ENCODE measurements at places on chromosomes 3 and 15.

GRCh38 chr3:46736006-46736872 is 18.6 kb upstream of the PRSS50 start:
- DNase-seq = no peak

DNA sequence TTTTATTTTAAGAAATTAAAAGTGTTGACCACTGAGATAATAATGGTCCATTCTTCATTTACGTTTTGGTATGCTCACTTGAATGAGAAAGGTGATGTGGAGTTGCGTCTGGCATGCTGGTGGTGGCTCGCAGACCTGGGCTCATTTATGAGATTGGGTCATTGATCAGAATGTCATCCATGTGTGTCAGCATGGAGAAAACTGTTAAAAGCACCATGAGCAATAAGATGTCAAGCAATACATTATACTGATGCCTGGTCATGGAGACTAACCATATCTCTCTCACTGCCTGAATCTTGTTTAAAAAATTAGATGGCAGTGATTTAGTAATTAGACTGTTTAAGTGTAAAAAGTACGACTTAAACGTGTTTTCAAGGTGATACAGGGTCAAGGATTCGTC is 503.4 kb upstream of the SEMA6D start:
- no peak for DNase-seq

GRCh38 chr3:18075799-18076198 is 333.4 kb upstream of the TBC1D5 start:
- no peak for DNase-seq

GRCh38 chr3:42680271-42680670 is 5.1 kb upstream of the KLHL40 start:
- DNase-seq = no peak

- no peak for DNase-seq
These were observed 50.6 kb upstream of the AKAP13 start for GRCh38 chr15:85329561-85330422.

- peak; percentile 91 for DNase-seq
These were observed at the start of gene GOLIM4 for GRCh38 chr3:168095611-168096209. TSS of gene GOLIM4 (minus strand) at chr3:168095924. CDS start at chr3:168095285, 639 bp downstream.
